ENCODE measurements at places on chromosomes 6 and 20.

GRCh38 chr20:9338101-9338500, 176.3 kb upstream of the LAMP5 start:
- DNase-seq, result no peak

GRCh38 chr20:32634041-32634805, 39.5 kb downstream of the C20orf203 start:
- DNase-seq, result no peak

GRCh38 chr20:64049060-64049877, at the start of gene SOX18:
Gene SOX18, minus strand, starts transcription at chr20:64049639. Its CDS starts 123 bp downstream, at chr20:64049516.
- DNase-seq, result peak; percentile 67

- no peak for DNase-seq
These were observed 717.4 kb upstream of the MANEA start for GRCh38 chr6:94859924-94860323.

GRCh38 chr6:31837369-31838113, 10.0 kb downstream of the HSPA1B start:
- no peak for DNase-seq

DNA sequence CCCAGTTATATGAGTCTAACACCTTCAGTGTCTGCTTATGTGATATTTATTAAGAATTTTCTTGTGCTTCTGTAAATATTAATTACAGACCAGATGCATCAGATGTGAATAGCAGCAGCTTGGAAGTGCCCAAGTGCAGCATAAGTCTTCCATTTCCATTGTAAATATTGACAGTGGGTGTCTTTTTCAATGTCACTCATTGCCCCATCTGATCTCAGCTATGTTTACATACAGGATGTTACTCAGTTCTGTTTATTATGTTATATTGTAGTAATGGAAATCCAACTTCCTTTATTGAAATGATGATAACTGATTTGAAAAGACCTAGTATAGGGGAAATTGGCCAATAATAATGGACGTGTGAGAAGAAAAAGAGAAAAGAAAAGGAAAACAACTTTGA, 296.7 kb downstream of the SAMD5 start:
- no peak for DNase-seq

- DNase-seq, result no peak
These were observed 54.8 kb downstream of the SENP6 start for GRCh38 chr6:75656479-75656878.

GRCh38 chr20:1827974-1828785, 67.0 kb upstream of the SIRPA start:
- DNase-seq, result peak; percentile 68

GRCh38 chr6:159259441-159260125, 90.4 kb downstream of the FNDC1 start:
- DNase-seq, result no peak

- no peak for DNase-seq
These were observed 137.9 kb upstream of the NEDD9 start for GRCh38 chr6:11370191-11371018.

GRCh38 chr6:34288581-34288980, 39.8 kb upstream of the SMIM29 start:
- no peak for DNase-seq

GRCh38 chr6:7246401-7247178, 66.4 kb downstream of the SSR1 start:
- DNase-seq, result no peak

DNA sequence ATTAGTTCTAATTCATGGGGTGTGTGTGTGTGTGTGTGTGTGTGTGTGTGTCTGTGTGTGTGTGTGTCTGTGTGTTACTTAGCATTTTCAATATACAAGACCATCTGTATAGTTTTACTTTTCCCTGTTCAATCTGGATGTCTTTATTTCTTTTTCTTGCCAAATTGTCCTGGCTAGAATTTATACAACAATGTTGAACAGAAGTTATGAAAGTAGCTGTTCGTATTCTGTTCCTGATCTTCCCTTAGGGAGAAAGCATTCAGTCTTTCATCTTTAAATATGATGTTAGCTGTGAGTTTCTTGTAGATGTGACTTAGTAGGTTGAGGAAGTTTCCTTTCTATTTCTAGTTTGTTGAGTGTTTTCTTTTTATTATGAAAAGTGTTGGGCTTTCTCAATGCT, 334.7 kb upstream of the RNF24 start:
- no peak for DNase-seq

GRCh38 chr20:995170-995569, 6.9 kb downstream of the RSPO4 start:
- no peak for DNase-seq

DNA sequence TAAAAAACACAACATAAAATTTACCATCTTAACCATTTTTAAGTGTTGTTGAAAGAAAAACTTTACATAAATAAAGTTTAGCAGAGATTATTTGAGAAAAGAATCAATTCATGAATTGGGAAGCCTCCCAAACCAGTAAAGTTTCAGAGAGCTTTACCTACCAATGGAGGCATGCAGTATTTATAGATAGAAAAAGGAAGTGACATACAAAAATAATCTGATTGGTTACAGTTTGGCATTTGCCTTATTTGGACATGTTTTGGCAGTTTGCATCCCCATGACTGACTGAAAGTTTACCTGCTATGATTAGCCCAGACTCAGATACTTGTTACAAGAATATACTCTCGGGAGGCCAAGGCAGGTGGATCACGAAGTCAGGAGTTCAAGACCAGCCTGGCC, 3.7 kb upstream of the CMTR1 start:
- no peak for DNase-seq

- no peak for DNase-seq
These were observed 206.8 kb upstream of the SLC35B3 start for GRCh38 chr6:8642131-8642530.

GRCh38 chr20:13264907-13265306, 43.8 kb downstream of the ISM1 start:
- no peak for DNase-seq

- DNase-seq, result peak; percentile 68
These were observed 140.3 kb upstream of the AGPAT4 start for GRCh38 chr6:161414180-161414579.

DNA sequence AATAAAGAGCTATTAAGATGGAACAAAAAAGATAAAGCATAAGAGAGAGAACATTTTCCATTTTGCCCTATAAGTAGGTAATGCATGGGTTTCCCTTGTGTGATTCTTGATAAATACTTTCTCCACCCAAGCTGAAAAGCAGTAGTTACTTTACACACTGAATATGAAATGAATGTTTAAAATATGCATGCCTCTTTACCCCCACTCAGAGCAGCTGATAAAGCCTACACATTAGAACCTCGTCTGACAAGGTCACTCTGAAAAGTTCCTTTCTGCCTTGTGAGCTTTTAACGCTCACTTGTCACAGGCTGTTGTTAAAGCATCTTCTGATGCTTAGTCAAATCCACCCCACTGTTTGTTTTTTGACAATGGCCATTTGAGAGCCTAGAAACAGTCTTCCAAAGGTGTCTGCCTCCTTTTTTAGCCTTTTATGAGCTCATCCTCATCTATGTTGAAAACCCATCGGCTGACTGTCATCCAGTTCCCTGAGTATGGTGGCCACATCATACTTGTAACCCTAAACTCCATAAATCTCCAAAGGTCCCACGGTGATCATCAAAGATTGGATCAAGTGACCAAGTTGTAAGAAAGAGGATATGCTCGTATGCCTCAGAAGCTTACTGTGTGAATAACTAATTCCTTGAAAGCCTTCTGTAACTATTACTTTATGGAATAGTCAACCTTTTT, 102.8 kb downstream of the ATXN1 start:
- no peak for DNase-seq

DNA sequence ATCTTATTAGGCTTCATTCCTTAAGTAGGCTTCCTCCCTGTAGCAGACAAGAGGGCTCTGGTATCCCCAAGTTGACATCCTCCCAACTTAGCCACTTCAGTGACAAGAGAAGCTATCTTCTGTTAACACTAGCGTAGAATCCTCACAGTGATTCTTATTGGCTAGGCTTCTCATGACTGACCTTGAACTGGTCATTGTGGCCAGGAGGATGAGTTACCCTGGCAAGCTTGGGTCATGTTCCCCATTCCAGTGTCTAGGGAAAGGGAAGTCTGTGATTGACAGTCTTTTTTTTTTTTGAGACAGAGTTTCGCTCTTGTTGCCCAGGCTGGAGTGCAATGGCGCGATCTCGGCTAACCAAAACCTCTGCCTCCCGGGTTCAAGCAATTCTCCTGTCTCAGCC, 7.1 kb downstream of the CDKAL1 start:
- no peak for DNase-seq

DNA sequence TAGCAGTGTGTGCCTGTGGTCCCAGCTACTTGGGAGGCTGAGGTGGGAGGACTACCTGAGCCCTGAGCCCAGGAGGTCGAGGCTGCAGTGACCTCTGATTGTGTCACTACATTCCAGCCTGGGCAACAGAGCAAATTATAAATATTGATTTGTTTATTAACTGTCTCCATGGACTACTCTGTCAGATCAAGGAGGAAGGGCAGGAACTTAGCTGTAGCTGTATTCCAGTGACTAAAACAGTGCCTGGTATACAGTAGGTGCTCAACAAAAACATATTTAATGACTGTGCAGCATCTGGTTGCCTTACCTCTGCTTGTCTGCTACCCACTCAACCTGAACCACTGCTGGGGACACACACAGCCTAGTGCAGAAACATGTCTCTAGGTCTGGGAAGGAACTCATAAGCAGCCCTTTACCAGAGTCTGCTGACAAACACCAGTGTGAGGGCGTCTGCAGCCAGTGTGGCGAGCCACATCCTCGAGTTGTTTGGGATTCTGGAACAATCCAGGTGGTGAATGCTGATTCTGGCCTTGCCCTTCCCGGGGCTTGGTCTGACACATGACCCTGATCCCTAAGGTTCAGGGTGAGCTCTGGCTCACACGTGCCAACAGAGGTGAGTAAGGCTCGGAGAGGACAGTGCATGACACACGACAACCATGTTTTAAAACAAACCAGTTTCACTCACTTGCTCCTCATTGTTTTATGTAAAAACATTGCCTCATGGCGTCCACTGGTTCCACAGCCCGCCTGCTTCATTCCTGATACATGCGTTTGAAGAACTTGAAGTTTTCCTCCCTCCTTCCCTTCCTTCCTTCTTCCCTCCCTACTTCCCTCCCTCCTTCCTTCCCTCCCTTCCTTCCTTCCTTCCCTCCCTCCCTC, 117.9 kb upstream of the ZNF217 start:
- DNase-seq, result no peak

GRCh38 chr6:127147534-127147933, 29.1 kb downstream of the RSPO3 start:
- DNase-seq, result no peak

DNA sequence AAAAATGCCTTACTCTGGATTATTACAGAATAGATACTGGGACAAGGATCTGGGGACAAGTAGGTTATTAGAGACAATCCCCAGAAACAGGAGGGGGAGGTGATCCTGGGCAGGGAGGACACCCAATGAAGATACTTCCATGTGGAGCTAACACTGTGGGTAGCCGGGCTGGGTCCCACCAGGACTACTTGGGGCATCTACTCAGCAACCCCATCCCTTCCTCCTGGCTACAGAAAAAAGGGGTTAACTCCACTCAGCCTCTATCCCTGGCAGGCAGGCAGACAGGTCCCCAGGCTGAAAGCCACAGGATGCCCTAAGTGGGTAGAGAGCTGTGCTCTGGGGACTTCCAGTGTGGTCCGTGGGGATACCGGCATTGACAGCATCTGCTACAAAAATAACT, 68.0 kb upstream of the NXT1 start:
- DNase-seq, result no peak

DNA sequence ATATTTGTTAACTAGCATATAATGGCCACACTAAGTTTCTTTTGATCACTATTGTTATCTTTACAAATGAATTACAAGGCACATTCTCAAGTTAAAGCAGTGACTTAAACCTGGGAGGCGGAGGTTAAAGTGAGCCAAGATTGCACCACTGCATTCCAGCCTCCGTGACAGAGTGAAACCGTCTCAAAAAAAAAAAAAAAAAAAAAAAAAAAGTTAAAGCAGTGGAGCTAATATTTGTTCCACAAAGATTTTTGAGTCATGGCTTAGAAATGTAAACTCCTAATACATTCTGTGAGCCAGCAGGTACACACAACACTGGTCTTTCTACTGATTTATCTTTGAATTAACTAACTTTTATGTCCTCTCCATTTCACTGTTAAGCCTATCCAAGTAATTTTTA, 221.7 kb upstream of the HTR1E start:
- no peak for DNase-seq

GRCh38 chr6:2563635-2564034, 187.1 kb downstream of the MYLK4 start:
- no peak for DNase-seq

DNA sequence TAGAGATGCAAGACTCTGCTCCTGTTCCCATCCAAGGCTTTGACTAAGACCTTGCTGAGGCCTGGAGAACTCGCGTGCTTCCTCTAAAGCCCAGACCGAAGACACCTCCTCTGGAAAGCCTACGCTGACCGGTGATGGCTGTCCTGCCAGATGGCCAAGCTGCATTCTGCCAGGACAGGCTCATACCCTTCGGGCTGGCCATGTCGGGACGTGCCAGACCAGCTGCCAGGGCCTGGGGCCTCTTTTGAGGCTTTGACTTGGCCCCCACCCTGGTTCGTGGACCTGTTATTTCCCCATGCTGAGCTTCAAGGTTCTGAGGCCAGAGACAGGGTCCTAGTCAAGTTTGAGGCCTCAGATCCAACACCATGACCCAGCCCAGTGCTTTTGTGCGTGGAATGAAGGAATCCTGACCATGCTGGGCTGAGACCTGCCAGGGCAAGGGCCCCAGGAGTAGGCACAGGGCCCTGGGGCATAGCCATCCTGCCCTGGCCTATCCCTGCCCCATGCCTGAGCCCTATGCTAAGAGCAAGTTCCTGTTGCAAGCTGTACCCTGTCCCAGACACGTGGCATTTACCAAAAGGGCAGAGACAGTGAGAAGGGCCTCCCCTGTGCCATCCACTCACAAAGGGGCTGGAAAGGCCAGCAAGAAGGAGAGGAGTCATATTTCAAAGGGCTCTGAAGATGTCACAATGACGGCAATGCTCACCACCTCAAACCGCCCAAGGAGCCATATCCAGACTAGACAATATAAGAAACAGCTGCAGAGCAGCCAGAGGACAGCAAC, 42.8 kb downstream of the MRPL14 start:
- DNase-seq, result no peak

DNA sequence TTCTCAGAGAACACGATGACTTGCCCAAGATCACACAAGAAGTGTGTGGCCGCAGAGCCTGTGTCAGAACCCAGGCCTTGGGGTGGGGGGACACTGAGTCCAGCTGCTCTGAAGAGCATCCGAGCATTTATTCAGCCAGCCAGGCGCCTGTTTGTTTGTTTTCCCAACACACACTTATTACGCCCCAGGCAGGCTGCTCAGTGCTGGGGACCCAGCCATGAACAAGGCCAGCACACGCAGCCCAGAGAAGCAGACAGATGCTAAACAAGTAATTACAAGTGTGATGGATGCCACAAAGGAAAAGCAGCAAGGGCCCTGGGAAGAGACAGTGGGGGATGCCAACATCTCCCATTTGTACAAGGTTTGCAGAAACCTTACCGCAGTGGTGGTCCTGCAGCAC, 19.4 kb upstream of the SIRPA start:
- DNase-seq, result no peak

GRCh38 chr20:49323622-49324238, 45.9 kb upstream of the ZNFX1 start:
- DNase-seq, result no peak

- DNase-seq, result no peak
These were observed 9.4 kb upstream of the TMEM14A start for GRCh38 chr6:52661551-52661950.

GRCh38 chr6:14880677-14881076, 365.2 kb upstream of the JARID2 start:
- DNase-seq, result no peak

- DNase-seq, result no peak
These were observed 194.7 kb downstream of the TENT5A start for GRCh38 chr6:81557811-81558210.

GRCh38 chr20:62822788-62823651, 6.2 kb downstream of the COL9A3 start:
- DNase-seq, result no peak
